ENCODE measurements at places on chromosomes 2 and 18.

DNA sequence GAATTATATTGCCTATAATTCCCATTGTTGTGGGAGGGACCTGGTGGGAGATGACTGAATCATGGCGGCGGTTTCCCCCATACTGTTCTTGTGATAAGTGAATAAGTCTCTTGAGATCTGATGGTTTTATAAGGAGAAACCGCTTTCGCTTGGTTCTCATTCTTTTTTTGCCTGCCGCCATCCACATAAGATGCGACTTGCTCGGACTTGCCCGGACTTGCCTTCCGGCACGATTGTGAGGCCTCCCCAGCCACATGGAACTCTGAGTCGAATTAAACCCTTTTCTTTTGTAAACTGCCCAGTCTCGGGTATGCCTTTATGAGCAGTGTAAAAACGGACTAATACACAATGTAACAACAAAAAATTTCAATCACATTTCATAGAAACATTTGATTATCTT lies 115.8 kb downstream of the C2orf74 start:
- DNase-seq, result no peak

- DNase-seq, result no peak
Observed at GRCh38 chr2:14677039-14677438, 44.5 kb downstream of the LRATD1 start.

- no peak for DNase-seq
Observed at GRCh38 chr2:37544591-37545031, 126.8 kb downstream of the CDC42EP3 start.

DNA sequence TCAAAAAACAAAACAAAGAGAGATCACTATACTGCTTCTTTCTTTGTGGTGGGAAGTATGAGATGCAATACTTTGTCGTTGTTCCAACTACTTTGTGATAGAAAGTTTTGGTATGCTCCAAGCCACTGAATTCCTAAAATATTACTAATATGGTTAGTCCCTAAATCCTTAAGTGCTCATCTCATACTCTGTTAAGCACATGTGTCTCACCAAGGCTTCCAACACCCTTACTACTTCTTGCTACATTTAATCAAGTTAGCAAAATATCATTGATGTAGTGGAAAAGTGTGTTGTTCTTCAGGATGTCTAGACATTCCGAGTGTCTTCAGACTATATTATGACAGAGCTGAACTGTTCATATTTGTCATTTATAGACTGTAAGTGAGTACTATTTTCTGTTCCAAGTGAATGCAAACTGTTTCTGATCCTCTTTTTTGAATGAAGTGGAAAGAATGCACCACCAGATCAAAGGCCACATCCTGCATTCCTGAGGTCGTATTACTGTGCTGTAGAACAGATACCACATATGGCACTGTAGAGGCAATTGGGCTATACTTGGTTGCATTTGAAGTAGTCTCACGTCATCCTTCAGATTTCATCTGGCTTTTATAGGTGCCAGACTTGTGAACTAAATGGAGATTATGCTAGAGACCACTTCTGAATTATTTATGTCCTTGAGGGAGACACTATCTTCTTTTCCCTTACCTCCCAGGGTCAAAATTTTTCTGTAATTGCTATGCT lies 298.4 kb upstream of the ZNF521 start:
- DNase-seq, result no peak

- DNase-seq, result no peak
Observed at GRCh38 chr2:126911111-126911796, 12.6 kb downstream of the TEX51 start.

DNA sequence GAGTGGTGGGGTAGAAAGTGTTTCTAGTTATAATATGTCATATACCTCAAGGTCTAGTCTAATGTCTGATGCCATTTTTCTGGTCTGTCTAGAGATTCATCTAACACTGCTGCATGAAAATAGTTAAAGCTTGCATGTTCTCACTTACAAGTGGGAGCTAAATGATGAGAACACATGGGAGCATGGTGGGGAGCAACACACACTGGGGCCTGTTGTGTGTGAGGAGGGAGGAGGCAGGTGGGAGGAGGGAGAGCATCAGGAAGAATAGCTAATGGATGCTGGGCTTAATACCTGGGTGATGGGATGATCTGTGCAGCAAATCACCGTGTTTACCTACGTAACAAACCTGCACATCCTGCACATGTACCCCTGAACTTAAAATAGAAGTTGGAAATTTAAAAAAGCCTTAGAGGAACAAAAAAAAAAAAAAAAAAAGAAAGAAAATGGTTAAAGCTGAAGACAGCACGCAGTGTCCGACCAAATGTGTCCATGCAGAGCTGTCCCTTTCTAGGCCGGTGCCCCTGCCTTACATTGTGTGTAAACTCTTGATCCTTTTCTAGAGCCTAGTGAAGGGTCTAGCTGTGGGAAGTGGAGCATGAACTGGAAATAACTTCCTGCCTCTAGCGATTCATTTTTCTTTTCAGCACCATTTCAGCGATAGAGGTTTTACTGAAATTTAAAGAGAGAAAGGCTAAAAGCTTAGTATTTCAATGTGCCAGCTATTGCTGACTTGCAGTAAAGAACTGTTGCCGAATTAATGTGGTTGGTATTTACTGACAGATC lies 94.0 kb downstream of the FMNL2 start:
- DNase-seq, result no peak

DNA sequence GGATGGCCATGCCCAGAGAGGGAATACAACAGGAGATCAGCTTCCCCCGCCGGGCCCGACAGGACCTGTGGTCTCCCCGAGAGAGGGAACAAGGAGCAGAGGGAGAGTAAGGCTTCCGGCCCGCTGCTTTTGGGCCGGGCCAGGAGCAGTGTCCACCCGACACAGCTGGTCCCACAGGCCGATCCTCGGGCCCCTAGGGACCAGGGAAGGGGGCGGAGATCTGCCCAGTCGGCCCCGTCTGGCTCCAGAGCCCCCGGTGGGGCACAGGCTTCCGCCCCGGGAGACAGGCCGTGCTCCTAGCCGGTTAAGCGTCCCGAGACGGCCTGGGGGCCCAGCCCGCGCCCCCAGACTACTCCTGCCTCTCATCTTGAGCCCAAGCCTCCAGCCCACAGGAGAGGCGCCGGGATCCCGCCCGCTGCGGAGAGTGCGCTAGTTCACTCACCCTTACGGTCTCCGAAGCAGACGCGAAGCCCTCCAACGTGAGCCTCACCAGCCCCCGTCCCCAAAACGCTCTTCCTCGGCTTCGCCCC lies at the start of gene MCFD2:
TSS of gene MCFD2 (minus strand) at position 526 of the 530 bp plus-strand sequence. CDS start 6,635 bp downstream, outside the sequence.
- DNase-seq, result no peak

GRCh38 chr18:8548186-8548585 lies 61.1 kb upstream of the RAB12 start:
- no peak for DNase-seq

GRCh38 chr2:201532686-201533304 lies 81.3 kb downstream of the STRADB start:
- DNase-seq, result no peak

GRCh38 chr2:236237468-236238190 lies 26.6 kb downstream of the ASB18 start:
- no peak for DNase-seq

- DNase-seq, result no peak
Observed at GRCh38 chr2:86695053-86695691, 24.9 kb upstream of the RMND5A start.

- no peak for DNase-seq
Observed at GRCh38 chr2:73704285-73704684, 32.9 kb downstream of the TPRKB start.

DNA sequence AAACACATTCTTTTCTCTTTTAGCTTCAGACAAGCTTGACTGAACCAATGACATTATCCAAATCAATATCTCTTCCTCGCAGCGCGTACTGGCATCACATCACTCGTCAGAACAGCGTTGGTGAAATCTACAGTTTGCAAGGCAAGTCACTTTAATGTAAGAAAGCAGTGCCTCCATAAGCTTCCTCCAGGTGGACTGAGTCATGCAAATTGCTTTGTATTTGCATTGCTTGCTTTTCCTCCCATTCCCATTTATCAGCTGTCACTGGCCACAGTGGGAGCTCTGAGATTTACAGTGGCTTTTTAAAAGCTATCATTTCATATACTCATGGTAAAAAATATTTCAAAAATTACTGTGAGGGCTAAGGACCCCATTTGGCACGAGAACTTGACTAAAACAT lies 189.9 kb downstream of the CD226 start:
- no peak for DNase-seq

GRCh38 chr2:138113871-138114525 lies 149.7 kb downstream of the HNMT start:
- no peak for DNase-seq

DNA sequence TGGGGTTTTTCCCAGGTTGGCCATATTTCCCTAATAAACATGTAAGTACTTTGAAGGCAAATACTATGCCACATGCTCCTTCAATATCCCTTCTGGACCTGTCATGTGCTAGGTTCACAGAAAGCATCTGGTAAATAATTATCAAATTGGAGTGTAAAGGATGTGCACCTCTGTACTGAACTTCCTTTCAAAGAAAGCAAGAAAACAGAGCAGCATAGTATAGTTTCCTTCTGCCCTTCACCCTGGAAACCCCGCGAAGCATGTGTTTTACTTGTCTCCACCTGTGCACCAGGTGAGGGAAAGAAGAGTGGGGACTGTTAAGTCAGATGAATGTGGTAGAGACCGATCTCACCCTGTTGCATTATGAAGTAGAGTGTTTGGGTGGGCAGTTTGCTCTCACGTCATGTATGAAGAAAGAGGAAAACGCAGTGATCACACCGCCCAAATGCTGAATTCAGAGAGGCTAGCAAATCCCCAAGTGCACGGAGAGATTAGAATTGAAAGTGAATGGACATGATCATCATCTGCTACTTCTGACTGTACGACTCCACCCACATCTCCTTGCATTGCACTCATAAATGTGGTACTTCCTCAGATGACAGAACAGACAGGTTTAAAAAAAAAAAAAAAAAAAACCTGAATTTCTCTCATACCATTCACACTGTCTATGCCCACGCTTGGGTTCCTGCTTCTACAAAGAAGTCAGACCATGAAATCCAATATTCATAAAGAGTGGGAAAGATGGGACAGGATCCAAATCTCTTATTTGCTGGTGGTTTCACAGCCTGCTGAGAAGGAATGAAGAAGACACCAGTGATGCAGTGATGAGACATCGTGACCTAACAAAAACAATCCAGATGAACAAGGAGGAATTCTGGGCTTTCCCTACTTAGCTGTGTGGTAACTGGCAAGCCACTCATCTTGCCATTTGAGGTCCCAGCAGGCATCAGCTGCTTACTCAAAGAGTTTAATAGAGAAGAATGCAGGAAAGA lies 448.6 kb downstream of the BCL11A start:
- DNase-seq, result no peak

- DNase-seq, result no peak
Observed at GRCh38 chr2:142223309-142223708, 92.5 kb upstream of the LRP1B start.

DNA sequence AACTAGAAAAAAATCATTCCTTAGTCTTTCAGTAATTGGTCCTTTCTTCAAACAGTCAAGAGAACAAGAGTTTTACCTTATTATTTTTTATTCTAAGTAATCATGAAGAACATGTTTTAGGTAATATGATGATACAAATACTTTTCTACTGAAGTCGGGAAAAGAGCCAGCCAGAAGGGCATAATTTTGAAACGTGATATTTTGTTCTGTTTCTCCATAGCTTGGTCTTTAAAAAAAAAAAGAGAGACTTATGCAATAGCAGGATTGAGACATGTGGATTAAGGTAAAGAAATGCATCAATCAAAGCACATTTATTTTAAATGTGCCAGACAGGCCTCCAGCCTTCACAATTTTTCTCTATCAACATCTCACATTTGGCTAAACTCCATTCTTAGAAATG lies 1016.8 kb downstream of the CNTNAP5 start:
- DNase-seq, result no peak

DNA sequence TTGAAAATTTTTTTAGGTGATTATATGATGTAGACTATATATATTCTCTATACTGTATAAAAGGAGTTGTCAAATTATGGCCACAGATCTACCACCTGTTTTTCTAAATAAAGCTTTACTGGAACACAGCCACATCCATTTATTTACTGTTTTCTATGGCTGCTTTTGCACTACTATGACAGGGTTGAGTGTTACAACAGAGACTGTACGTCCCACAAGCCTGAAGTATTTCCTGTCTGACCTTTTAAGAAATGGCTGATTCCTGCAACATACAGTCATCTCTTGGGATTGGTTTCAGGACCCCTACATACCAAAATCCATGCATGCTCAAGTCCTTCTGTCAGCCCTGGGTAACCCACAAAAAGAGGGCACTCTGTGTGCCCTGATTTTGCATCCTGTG lies 508.3 kb downstream of the TSN start:
- DNase-seq, result no peak

GRCh38 chr2:173963323-173963816 lies 1.8 kb downstream of the SP3 start:
- DNase-seq, result no peak

Measured in activated CD4-positive, alpha-beta T cell treated with anti-CD3 and anti-CD28 coated beads for 24 hours (primary cell).